Muscle of arm (tissue), 14 donors: ENCODE measurements at places on chromosomes 3 and 15. TPM values are rescaled to one million over a fixed set of nuclear protein-coding genes. Genes with fewer than 3 reads are reported as not detected.

Gene GPR27
- polyA plus RNA-seq, result 5.6 TPM

Gene ZNF860
- 0.57 TPM for polyA plus RNA-seq

Gene C2CD4A
- not detected for polyA plus RNA-seq

DNA sequence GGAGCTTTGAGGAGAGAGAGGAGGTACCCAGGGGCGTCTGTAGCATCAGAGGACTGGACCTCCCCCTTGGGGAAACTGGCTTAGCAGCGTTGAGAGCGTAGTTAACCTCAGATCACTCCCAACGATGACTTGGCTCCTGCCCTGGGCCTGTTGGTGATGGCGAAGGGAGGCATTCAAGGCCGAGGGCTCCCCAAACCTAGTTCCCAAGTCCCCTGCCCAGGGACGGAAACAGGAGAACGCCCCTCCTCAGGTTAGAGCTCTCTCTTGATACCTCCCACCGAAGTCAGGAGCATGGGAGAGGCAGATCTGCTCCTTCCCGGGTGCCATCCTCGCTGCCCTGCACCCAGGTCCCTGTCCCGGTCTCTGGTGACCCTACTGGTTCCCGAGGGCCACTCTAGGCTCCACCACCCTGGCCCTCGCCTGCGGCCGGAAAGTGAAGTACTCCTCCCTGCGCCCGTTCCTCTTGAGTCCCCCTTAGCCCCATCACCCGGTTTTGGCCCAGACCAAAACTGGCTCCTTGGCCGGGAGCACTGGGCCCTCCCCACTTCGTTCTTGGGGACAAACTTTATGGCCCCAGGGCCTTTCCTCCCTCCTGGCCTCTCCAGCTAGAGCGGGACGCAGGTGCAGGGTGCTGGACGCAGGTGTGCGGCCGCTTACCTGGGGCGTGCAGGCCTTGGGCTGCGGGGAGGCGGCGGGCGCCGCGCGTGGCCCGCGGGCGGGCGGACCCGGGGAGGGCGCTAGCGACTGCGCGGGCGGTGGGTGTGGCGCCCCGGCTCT is 2.6 kb upstream of the SKOR1 start:
- DNase-seq, result no peak

DNA sequence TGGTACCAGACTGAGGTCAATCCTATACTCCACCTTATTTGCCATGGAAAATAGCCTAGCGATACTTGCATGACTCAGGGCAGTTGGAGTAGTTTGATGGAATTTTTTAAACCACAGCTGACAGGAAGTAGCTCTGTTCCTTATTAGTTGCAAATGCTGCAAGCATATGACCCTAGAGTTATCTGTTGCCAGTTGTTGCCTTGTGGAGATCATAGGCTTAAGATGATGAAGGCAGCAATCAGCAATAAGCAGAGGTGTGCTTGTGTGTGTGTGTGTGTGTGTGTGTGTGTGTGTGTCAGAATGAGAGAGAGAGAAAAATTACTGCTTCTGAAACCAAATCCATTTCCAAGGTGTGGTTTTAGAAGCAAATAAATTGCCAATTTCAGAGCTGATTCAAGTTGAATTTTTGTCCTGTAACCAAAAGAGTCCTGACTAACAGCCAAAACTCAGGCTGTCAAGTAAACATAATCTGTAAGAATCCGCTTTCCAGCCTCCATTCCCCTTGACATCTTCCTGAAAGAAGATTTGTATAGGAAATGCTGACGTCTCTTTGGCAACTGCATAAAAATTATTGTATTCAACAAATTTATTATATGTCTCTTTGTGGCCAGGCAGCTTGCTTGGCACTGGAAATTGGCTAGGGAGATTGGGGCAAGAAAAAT is 141.2 kb downstream of the SERPINI1 start:
- peak; percentile 60 for DNase-seq
